ENCODE measurements at places on chromosomes 7 and 10. TPM values are rescaled to one million over a fixed set of nuclear protein-coding genes. Genes with fewer than 3 reads are reported as not detected.

The GBX1 gene
- not detected for total RNA-seq

The BRAT1 gene
- 54.3 TPM for total RNA-seq

The CTAGE6 gene
- not detected for total RNA-seq

The WDR11 gene
- 33.3 TPM for total RNA-seq

The ZNF485 gene
- total RNA-seq = 1.5 TPM

The TCAF2 gene
- total RNA-seq = 0.98 TPM

The BTBD16 gene
- 1.4 TPM for total RNA-seq

The NUTM2E gene
- not detected for total RNA-seq

The SLC26A4 gene
- 0.25 TPM for total RNA-seq

The SERPINE1 gene
- 564 TPM for total RNA-seq

The CDK14 gene
- 14.3 TPM for total RNA-seq

The NUTM2D gene
- total RNA-seq = 0.81 TPM

The ZNF487 gene
- total RNA-seq = 2.4 TPM

The PNLIPRP1 gene
- not detected for total RNA-seq

The SPDYE9 gene
- not detected for total RNA-seq

The ZEB1 gene
- 9.6 TPM for total RNA-seq

The TMEM140 gene
- total RNA-seq = 0.33 TPM

The ADARB2 gene
- total RNA-seq = 0.81 TPM

The ZPBP gene
- total RNA-seq = not detected

The PRKCQ gene
- total RNA-seq = 0.65 TPM

The PIK3AP1 gene
- total RNA-seq = 11.2 TPM

The FAM25G gene
- total RNA-seq = not detected

The TMEM254 gene
- total RNA-seq = 11.7 TPM

The PLAU gene
- 122 TPM for total RNA-seq

The WEE2 gene
- total RNA-seq = not detected

The CPXM2 gene
- under 0.01 TPM for total RNA-seq

The GPR141 gene
- total RNA-seq = not detected

The HOXA11 gene
- total RNA-seq = 24.2 TPM

The DDX21 gene
- 66.2 TPM for total RNA-seq

The CHCHD3 gene
- total RNA-seq = 34.5 TPM

The PITRM1 gene
- 97.4 TPM for total RNA-seq

The HIPK2 gene
- total RNA-seq = 73.8 TPM

The SP8 gene
- total RNA-seq = not detected

The C10orf120 gene
- total RNA-seq = not detected

The NAT16 gene
- not detected for total RNA-seq

The FGL2 gene
- not detected for total RNA-seq

The VAX1 gene
- not detected for total RNA-seq

The RBP3 gene
- not detected for total RNA-seq

The ASB4 gene
- 0.13 TPM for total RNA-seq

The LIPF gene
- not detected for total RNA-seq

The KCNK18 gene
- not detected for total RNA-seq

The CLRN3 gene
- not detected for total RNA-seq

The GJD4 gene
- not detected for total RNA-seq

The EMX2 gene
- total RNA-seq = 2.3 TPM

The GPR15LG gene
- total RNA-seq = not detected

The DRGX gene
- not detected for total RNA-seq

The PAX4 gene
- total RNA-seq = not detected

The MGMT gene
- total RNA-seq = 34.1 TPM

The PRPS1L1 gene
- not detected for total RNA-seq

The COBL gene
- total RNA-seq = 0.49 TPM

The SKIDA1 gene
- 3.3 TPM for total RNA-seq

The NOS3 gene
- 2.0 TPM for total RNA-seq

The BLNK gene
- total RNA-seq = not detected

The TRIM8 gene
- 217 TPM for total RNA-seq

The IFIT1B gene
- not detected for total RNA-seq

The SLC29A4 gene
- 4.2 TPM for total RNA-seq

Data from mesangial cell (primary cell).